ENCODE measurements at places on chromosomes 2 and 18.

GRCh38 chr2:211591426-211591825, 947.2 kb downstream of the ERBB4 start:
- no peak for DNase-seq

GRCh38 chr18:34921226-34921625, 120.0 kb upstream of the MAPRE2 start:
- no peak for DNase-seq

DNA sequence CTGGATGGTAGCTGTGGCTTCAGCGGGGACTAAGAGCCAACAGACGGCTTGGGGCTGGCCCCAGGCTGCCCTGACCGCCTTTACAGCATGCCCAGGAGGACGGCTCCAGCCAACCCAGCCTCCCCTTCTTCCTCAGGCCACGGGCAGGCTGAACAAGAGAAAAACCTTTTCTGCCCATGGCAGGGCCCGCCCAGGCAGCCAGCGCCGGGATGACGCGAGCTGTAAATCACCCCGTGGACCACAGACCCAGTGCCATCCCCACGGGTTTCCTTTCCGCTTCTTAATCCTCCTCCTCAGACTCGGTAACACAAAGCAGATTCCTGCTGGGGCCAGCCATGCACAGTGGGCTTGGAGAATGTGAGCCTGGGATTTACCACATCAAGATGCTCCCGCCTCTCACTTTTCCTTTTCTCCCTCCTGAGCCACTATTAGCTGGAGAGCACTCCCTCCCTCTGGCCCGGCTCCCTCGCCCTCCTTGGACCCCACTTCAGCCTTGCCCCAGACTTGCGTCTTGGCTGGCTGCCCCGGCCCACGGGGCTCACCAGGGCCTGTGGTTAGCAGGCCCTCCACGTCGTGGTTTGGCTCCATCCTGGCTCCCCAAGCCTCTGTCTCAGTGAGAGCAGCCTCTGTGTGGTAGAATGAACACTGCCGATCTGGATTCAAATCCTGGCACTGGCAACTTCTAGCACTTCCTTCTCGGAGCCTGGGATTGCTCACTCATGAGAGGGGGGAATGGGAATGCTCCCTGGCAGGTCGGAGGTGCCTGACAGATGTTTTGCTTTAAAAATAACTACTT, 31.4 kb downstream of the ATOH8 start:
- no peak for DNase-seq

GRCh38 chr18:49569724-49570123, 7.9 kb downstream of the LIPG start:
- DNase-seq, result no peak

- DNase-seq, result no peak
These were observed 229.6 kb upstream of the FOSL2 start for GRCh38 chr2:28163028-28163427.

GRCh38 chr2:230144355-230144754, 75.4 kb downstream of the SP110 start:
- DNase-seq, result no peak

DNA sequence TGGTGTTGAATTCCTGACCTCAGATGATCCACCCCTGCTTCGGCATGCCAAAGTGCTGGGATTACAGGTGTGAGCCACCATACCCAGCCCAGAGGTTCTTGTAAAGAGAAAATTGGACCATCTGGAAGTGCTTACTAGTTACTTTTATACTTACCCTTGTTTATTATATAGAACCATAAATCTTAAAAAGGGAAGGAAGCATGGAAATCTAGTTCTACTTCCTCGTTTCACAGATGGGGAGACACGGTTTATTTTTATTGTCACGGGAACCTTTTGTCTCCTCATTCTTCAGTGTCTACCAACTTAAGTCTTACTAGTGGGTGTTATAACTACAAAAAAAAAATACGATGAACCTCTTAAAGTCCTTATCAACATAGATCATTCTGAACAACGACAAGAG, 45.8 kb upstream of the PDK1 start:
- DNase-seq, result no peak
